ENCODE measurements at places on chromosomes 16 and 17. TPM values are rescaled to one million over a fixed set of nuclear protein-coding genes. Genes with fewer than 3 reads are reported as not detected.

Gene FBXW10
- 0.32 TPM for total RNA-seq

Gene FZD2
- 35.4 TPM for total RNA-seq

Gene CTRB2
- total RNA-seq, result not detected

Gene MT1E
- 21.6 TPM for total RNA-seq

- DNase-seq, result no peak
Observed at GRCh38 chr16:87048730-87049115, 268.5 kb downstream of the C16orf95 start.

DNA sequence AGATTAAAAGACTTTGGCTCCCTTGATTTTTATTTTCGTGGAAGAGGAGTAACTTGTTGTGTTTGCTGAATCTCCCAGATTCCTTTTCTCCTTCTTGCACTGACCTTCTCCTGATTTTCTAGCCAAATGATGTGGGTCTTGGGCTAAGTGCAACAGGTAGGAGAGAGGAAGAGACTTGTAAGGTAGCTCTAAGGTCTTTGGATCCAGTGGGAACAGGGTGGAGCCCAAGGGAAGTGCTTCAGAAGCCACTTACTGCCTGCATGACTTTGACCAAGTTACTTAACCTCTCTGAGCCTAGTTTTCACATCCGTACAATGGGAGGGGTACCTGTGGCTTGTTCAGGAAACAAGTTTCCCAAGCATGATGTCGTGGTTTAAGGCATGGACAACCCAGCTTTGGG, 111.3 kb upstream of the IRX3 start:
- no peak for DNase-seq

DNA sequence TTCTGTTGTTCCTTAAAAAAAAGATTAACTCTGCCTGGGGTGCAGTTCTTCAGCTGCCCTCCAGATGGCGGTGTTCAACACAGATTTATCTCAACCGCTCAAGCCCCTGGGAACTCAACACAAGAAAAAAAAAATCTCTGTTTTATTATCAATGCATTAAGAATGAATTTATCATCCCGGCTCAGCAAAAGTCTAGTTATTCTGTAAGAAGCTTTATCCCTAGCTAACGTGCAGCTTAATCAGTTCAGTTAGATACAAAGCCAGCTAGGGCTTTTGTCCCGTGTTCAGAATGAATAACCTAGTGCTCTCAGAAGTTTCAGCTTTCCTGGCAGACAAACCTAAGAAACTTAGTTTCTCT, 475.9 kb upstream of the CCL2 start:
- peak; percentile 63 for DNase-seq

GRCh38 chr17:68368387-68368786, 77.1 kb downstream of the ARSG start:
- no peak for DNase-seq

DNA sequence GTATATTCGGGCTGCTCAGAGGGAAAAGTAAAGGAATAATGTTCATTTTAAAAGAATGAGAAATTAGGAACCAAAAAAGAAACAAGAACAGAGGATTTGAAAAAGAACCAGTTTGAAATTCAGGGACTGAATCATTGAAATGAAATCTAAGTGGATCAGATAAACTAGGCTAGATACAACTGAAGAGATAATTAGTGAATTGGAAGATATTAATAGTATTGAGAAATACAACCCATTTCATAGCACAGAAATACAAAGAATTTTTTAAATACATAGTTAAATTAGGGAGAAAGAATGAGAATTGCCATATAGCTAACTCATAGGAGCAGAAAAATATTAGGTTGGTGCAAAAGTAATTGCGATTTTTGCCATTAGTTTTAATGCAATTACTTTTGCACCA, 117.3 kb upstream of the NOL11 start:
- no peak for DNase-seq

DNA sequence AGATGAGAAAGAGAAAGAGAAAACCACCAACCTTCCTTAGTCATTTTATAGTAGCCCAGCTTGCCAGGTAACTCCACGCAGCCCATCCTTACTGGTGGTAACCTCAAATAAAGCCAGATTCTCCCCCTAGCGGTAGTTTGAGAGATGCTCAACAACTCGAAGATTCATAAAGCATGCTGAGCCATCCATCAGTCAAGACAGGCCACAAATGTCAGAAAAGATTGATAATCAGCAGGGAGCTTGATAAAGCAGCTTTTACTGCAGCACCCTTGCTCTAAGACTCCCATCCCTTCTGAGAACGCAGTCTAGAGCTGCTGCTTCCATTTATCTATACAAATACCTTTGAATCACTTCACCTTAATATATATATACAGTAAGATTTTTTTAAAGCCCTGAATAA, 451.5 kb upstream of the HSBP1 start:
- peak; percentile 63 for DNase-seq

GRCh38 chr17:2156666-2157065, 101.8 kb downstream of the HIC1 start:
- no peak for DNase-seq

DNA sequence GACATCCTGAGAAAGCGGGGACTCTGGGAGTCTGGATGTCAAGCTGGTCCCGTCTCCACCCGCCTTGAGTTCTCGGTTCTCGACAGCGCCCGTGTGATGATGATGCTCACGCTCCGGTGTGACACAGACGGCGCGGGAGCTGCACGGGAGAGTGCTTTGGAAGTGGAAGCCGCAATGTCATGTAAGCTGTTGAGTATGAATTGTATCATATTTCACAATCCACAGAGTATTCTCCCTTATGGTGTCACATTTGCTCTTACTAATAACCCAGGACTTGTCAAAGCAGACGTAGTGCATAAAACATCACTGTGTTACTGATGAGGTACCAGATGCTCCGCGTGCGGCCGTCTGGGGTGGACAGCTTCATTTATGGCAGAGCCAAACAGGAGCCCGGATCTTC, 217.5 kb upstream of the CHMP6 start:
- no peak for DNase-seq

GRCh38 chr17:77786740-77787505, 171.6 kb upstream of the TNRC6C start:
- DNase-seq, result no peak

DNA sequence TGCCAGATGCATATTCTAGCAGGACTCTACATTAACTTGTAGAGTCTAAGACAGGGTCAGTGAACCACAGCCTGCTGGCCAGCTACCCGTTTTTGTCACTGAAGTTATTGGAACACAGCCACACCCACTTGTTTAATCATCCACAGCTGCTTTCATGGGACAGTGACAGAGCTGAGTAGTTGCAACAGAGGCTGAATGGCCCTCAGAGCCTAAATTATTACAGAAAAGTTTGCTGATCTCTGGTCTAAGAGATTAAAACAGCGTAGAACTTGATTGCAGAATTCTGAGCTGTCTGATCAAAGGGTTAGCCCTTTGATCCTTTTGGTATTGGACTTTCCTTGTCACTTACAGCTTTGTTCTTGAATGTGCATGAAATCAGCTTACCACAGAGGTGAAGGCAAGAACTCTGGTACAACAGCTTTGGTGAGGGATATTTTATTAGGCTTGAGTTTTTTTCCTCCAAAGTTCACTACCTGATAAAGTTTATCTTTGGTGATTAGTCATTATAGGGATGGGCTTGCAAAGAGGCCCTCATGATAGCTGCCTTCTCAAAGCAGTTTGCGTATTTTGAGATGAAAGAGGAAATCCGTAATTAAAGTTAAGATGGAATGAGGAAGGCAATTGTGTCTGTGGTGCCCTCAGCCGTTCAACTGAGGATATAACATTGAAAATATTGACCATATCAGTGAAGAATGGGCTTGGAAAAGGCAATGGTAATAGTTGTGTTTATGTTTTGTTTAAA, 23.6 kb downstream of the ALDH3A2 start:
- peak; percentile 43 for DNase-seq

GRCh38 chr17:32226886-32227285, 38.7 kb upstream of the RHBDL3 start:
- DNase-seq, result no peak

DNA sequence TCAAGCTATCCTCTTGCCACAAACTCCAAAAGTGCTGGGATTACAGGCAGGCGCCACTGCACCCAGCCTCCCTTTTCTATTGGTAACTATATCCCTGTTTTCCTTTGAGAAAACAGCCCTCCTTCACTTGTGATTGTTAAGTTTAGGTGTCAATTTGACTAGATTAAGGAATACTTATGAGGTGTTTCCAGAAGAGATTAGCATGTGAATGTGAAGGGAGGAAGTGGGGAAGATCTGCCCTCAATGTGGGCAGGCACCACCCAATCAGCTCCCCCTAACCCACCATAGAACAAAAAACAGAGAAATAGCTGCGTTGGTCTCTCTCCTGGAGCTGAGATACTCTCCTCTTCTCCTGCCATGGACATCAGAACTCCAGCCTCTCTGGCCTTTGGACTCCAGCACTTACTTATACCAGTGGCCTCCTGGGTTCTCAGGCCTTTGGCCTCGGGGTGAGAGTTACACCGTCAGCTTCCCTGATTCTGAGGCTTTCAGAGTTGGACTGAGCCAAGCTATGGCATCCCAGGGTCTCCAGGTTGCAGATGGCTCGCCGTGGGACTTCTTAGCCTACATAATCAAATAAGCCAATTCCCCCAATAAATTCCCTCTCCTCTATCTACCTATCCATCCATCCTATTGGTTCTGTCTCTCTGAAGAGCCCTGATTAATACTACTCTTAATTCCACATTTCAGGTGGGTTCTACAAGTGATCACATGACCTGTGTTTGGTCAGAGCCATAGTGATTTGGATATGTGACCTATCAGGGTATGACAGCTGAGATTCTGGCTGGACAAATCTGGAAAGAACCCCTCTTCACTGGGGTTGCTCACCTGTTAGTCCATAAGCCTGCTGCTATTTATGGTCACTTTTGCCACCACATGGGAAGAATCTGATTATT, 12.0 kb upstream of the STAT3 start:
- no peak for DNase-seq

Measured in fibroblast of villous mesenchyme (primary cell).